Skin of body (tissue), 3 donors: ENCODE measurements at places on chromosomes 3 and 15.

DNA sequence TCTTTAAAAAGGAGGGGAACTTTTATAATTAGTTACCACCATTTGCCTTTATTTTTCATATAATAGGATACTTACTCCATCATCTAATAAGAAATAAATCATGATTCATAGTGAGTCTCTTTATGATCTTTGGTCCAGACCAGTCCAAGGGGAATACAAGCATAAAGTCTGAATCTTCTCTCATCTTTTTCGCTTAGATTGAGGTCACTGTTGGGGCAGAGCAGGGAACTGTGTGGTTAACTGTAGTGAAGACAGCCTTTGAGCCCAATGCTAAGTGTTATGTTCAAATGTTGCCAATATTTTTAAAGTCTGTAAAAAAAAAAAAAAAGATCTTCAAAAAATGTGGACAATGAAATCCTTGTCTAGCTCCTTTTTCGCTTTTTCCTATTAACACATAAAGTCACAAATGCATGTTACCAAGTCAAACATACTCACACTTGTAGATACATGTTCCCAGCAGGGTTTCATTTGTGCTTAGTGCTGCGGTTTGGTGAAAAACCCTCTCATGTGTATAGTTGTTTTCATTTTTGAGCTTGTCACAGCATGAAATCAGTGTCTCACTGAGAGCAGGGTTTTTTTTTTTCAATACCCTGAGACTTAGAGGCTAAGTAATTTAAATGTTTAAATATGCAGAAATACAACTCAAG is 72.1 kb downstream of the EPHA3 start:
- DNase-seq = peak; percentile 24

DNA sequence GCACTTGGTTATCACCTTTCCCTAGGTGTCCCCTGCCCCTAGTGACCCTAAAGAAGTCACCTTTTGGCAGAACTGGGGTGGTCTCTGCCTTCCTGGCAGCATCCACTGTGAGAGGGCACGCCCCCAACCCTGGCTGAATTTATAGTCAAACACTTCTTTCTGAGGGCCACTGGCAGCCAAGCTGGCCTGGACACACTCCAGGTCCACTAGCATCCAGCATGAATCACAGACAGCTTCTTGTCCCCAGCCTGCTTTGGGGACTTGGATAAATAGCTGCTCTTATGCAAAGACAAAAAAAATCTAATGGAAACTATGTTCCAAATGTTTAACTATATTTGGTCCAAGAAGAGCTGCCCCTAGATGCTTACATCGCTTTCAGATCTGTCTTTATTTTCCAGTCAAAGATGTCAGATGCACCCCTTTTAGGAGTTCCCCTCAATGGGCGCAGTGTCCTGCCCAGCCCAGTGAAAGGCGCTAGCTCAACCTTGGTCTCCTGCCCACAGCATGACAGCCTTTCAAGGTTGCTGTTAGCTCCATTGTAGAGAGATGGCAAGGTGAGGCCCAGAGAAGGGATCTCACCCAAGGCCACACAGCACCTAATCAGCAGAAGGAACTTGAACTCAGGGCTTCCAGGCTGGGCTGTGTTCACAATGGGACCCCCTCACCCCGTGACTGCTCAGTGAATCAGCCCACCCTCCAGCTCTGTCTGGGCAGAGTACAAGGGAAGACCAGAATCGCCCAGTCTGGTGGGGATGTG is 7.0 kb downstream of the RASL12 start:
- no peak for DNase-seq

- DNase-seq = peak; percentile 12
Observed at GRCh38 chr3:15647611-15648167, 46.1 kb downstream of the BTD start.

DNA sequence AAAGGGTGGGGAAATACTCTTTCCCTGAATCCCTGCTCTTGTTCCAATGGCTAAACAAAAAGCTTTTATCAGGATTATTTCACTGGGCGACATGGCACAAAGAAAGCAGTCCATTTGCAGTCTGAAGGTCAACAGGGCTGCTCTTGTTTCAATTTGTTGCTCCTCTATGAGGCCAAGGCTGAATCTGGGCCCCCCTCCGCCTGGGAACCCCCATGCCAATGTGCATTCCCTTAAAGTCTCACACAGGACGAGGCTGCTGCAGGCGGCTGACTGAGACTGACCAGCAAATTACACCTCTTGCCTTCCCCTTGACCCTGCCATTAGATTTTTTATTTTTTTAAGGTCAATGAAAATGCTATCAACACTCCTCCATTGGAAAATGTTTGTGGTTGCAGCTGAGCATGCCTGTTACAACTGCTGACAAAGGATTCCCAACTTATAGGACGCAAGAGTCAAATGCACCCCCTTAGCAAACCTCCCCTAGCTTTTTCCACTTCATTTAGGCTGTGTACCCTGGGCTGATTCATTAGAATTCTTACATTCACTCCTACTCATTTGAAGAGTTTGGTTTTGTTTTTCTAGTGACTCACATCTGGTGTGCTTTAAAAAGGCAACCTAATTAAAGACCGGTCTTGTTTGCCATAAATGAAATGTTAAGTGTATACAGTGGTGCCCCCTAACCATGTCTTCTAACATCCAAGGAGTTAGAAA is 60.8 kb upstream of the ARHGEF3 start:
- no peak for DNase-seq

GRCh38 chr15:90259524-90259923 is 5.9 kb upstream of the NGRN start:
- no peak for DNase-seq

- DNase-seq = no peak
Observed at GRCh38 chr3:71702131-71703024, 22.8 kb downstream of the EIF4E3 start.

- DNase-seq = peak; percentile 13
Observed at GRCh38 chr15:83092309-83092976, 15.0 kb upstream of the TM6SF1 start.

DNA sequence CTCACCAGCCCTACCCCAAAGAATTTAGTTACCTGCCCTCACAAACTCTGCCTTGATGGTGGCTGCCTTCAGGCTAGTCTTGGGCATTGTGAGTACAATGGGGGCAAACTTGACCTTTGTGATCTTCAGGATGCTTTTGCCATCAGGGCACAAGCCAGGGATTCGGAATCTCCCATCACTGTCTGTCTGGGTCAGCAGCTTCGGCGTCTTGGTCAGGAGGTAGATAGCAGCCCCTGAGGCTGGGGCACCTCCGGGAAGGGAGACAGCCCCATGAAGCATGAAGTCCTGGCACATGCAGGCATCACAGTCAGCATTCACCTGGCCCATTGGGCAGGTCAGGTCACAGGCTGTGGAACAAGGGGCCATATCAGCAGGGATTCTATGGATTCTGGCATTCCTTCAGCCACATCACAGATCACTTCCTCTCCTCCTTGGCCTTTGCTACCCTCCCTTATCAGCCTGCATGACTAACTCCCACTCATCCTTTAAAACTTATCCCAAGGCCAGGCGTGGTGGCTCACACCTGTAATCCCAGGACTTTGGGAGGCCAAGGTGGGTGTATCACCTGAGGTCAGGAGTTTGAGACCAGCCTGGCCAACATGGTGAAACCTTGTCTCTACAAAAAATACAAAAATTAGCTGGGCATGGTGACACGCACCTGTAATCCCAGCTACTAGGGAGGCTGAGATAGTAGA is 6.9 kb downstream of the CILP start:
- no peak for DNase-seq

- no peak for DNase-seq
Observed at GRCh38 chr15:85406916-85407315, 26.5 kb downstream of the AKAP13 start.

DNA sequence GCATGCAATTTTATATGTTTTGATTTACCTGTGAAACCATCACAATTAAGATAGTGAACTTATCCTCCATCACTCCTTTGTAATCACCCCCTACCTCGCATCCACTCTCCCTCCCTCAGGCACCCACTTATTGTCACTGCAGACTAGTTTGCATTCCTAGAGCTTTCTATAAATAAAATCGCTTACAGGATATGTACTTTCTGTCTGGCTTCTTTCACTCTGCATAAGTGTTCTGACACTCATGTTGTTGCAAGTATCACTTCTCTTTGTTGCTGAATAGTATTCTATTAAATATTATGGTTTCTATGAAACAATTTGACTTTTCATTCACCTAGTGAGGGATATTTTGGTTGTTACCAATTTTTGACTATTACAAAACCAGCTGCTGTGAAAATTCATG is 139.3 kb downstream of the RSRC1 start:
- DNase-seq = no peak

DNA sequence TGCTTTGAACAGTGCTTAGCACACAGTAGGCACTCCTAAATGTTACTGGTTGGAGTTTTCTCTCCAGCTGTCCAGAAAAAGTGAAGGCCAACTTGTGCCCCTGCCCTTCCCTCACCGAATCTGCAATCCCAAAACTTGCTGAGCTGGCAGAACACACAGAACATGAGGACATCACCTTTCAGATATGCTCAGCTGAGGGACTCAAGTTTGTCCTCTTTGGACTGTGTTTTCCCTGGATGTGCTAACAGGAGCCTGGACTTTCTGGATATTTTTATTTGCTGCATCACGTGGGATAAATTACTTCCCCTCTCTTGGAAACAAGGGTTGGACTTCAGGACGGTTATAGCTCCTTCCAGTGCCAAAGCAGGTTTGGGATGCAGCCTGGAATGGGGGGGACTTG is 59.5 kb upstream of the SMAD6 start:
- DNase-seq = no peak

- no peak for DNase-seq
Observed at GRCh38 chr3:153980252-153980590, 141.0 kb upstream of the ARHGEF26 start.

DNA sequence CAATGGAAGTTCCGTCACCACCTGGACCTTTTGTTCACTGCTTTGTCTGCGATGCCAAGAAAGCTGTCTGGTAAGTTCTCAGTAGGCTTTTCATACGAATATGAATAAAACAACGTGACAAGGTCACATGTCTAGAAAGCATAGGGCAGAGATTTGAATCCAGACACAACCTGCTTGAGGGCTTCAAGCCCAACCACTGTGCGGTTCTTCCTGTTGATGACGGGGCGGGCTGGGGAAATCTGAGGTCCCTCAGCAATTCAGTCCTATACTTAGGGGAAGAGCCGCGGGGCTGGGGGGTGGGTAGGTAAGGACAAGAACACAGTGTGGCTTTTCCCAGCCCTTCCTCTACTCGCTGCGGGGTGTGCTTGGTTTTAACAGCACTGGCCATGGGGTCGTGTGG is 32.4 kb upstream of the SMAD3 start:
- DNase-seq = no peak

GRCh38 chr3:167996514-167996913 is 99.2 kb downstream of the GOLIM4 start:
- no peak for DNase-seq

DNA sequence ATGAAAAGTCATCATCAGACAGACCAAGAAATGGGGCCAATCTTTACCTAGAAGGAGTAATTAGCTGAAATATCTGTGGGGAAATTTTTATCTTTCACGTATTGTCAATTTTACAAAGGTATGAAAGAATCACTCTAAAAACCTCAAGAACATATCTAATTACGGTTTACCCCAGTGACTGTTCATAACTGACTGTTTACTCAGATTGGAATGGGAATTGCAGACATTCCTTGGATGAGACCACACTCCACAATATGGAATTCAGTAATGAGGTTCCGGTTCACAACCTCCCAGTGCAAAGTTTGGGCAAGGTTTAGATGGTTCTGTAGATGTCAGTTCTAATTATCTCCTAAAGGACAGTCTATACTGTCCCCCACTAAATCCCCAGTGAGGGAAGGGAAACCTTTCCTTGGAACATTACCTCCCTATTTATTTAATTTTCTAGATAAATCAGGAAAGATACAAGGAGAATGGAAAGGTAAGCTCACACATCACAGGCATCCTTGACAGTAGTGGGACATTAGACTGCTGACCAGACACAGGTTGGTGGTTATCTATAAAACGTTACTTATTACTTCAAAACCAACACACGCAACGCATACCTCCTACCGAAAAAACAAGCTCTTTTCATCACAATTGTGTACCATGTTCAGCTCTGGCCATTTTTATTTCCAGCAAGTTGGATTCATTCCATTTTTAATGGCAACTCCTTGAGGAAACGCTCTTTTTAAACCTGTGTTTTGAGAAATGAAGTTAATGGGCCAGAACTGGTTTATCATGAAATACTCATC is 129.9 kb downstream of the RORA start:
- no peak for DNase-seq

DNA sequence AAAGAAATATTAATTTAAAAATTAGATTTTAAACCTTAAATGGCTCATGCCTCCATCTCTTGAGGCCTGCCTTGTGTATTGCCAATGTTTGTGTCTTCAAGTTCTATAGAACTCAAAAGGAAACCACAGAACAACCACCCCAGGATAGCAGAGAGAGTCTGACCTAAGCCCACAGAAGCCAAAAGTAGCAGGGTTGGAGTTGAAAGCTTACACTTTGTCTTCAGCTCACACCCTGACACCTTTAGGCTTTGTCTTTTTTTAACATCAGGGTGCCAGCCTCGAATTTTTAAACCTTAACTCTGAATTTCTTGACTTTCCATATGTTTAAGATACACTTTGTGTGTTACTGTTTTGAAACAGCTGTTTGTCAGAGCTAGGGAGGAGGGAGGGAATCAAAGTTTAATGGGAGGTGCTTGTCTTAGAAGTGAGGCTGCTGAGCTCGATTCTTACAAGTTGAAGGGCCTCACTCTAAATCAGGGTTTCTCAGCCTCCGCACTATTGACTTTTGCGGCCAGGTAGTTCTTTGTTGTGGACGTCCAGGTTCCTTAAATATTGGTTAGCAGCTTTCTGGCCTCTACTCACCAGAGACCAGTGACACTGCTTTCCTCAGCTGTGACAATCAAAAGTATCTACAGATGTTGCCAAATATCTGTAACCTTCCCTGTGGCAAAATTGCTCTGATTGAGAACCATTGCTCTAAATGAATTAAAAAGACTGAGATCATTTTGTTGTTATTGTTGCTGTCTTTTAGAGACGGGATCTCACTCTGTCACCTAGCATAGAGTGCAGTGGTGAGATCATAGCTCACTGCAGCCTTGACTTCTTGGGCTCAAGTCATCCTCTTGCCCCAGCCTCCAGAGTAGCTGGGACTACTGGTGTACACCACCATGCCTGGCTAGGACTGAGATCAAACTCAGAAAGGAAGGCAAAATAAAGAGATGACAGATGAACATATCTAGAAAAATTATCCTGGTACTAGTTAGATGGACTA is 139.2 kb upstream of the EOMES start:
- no peak for DNase-seq

DNA sequence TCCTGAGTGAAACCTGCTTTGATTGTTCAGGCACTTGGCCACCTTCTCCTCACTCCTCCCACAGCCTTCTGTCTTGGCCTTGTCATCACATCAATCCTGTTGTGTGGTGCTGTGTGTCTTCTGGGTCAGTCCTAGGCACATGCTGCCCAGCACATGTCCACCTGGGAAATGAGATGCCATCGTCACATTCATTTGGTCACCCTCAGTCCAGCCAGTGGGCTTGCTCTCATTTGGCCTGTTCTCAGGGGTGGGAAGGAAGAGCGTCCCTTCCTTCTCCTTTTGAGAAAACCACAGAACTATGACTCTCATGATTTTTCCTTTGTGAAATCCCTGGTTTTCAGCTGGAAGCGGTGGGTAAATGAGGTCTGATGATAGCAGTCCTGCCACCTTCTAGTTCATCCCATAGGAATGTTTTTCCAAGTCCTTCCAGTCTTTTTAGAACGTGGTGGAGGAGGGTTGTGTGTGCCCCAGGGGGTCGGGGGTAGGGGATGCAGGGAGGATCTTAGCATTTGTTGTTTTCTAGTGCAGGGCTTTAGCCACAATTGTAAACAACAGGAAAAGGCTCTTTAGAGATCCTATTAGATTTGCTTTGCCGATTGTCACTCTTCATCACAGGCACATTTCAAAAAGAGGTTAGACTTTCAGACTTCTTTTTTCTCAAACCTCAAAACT is 8.4 kb upstream of the PLA1A start:
- DNase-seq = no peak

GRCh38 chr3:95148107-95148506 is 1085.2 kb downstream of the NSUN3 start:
- no peak for DNase-seq
